NCI-H524 treated with DMSO at 0.1 percent for 48 hours (cell line): ENCODE measurements at places on chromosomes 5 and 9.

DNA sequence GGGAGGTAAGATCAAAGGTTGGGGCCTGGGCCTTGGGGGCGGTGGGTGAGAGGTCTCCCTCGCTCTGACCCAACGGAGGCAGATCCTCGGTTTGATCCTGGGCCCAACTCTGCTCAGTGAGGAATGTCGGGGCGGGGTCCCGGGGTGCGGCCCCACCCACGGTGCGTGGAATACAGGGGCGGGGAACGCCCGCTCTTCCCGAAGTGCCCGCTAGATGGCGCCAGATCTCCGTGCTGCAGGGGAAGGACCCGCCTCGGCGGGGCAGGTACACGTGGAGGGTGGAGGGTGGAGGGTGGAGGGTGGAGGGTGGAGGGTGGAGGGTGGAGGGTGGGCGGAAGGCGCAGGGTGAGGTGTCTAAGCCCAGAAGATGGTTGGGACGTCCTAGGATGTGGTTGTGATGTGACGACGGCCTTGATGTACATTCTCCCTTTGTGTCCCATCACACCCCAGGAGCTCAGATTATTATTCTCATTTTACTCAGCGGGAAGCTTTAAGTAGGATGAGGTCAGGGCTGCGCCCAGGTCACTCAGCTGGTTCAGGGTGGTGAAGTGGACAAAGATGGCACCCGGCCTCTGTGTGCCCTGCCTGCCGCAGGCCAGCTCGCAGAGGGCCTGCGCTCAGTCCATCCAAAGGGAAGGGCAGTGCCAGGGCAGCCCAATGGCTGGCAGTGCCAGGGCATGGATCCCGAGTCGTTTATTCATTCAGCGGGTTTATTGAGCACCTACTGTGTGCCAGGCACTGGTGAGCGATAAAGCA lies 9.4 kb upstream of the RPS14 start:
- no peak for DNase-seq

DNA sequence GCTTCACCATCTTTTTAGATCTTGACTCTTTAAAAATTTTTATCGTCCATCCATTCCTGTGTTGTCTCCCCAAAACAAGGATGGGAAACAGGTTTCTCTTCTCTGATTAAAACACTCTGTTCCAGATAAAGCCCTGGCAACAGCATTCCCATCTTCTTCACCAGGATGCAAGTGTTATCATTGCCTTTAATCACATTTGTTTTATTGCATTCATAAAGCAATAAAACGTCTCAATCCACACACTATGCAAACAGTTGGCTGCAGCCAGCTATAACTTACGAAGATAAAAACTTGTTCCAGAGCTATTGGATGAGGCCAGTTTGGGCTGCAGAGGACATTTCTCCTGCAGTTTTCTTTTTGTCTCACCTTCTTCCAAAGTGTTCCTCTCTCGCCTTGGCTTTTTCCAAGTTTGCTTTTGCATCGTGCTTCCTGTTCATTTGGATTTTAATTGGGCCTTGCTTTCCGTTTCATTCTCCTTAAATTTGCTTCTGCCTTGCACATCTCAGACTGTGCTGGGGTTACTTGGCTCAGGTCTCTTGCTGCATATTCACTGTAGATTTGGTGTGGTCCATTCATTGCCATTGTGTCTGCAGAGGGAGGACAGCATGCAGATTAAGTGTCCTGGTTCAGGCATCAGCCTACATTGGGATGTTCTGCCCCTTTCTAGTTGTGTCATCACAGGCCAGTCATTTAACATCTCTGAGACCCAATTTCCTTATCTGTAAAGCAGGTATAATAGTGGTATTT lies 136.5 kb upstream of the LIFR start:
- no peak for DNase-seq

DNA sequence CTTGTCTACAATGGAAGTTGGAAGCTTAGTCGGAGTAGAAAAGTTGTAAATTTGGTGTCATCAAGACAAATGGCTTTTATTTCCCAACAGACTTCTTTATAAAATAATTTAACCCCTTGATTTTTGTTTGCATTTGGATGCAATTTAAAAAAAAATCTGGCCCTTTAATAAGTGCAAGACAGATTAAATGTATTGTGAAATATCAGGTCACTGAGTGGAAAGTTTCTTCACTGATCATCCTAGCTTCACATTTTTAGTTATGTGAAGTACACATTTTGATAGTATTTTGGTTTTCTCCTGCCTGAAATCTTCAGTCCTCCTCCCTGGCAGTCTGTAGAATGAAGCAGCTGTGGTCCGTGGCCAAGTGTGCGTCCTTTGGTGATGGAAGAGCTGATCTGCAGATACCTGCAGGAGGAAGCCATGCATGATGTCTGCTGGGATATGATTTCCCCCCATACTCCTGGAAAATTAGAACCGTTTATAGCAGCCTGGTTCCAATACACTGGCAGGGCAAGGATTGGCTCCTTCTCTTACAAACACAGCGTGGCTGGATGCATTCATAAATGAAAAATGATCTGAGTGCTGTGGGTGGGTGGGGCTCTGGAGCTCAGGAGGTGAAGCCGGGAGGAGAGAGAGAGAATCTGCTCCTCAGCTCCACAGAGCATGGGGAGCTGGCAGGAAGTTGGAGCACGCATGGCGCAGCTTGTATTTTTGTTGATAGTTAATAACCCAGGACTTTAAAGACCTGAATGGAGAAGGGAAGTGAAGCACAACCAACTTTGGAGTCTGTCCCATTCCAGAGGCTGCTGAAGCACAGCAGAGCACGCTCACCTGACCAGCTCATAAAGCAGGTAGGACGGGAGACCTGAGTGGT lies 238.4 kb downstream of the GOLPH3 start:
- no peak for DNase-seq

- no peak for DNase-seq
Observed at GRCh38 chr5:147223948-147224791, 10.7 kb upstream of the STK32A start.

- DNase-seq, result no peak
Observed at GRCh38 chr5:107325866-107326265, 344.9 kb downstream of the EFNA5 start.

DNA sequence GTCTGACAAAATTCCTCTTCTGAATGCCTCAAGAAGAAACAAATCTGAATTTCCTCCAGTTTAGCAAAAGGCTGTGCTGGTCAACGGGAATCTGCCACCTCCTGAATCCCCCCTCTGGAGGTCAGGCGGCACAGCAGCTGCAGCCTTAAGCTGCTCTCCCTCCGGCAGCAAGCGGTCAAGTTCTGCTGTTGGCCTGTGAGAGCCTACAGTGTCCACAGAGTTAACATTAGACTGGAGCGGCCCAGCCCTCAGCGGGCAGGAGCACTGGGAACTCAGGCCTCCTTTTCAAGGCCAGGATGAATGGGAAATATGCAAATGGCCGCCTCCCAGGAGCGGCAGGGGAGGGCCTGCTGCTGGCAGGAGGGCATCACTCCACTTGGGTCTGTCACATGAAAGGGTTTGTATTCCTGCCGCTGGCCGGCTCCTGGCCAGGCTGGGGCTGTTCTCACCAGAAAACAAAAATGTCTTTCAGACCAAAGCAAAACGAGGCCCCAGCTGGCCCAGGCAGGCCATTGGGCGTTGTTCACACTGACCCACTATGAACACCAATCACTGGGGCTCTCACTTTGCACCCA lies 8.2 kb downstream of the ACSL6 start:
- DNase-seq, result no peak

DNA sequence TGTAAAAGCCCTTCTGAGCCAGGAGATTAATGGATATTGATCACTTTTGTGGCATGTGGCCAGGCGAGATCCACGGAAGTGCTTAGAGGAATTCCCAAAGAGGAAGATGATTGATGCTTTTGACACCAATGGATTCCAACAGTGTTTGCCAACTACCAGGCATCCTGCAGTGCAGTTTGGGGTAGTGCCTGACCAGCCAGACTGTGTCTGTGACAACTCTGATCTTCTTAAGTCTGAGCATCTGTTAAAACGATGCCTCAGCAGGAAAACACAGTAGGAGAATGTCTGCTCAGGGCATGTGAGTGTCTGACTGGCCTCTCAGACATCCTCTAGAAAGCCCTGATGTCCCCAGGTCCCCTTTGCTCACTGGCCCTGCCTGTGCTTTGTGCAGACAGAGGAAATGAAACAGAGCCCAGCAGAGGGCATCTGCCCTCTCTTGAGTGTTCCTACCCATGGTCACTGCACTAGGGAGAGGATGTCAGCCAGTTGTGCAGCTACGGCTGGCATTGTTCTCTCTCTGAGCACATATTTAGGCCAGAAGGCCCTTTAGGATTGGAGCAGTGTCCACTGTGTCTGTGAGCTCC lies 57.0 kb downstream of the TRPC7 start:
- no peak for DNase-seq

DNA sequence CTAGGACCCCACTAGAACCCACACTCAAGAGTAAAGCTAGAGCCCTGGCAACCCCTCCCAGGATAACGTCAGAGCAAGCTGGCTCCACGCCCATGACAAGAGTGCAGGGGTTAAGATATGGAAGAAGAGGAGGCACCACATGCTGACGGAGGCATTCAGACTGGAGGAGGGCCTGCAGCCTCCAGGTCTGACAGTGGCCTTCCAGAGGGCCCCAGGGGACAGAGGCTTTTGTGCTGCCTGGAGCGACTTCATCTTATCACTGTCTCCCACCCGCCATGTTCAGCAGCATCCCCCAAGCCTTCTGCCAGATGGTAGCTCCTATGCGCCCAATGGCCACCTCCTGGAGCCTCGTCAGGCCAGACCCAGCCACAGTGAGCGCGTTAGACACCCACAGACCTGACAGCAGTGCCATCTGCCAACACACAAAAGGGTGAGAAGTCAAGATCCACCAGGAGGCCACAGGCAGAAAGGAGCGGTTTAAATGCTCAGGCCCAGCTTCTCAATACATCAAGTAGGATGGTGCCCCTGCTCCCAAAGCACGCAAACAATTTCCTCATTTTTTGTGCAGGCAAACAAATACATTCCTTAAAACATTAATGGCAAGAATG lies 65.8 kb downstream of the C5orf15 start:
- peak; percentile 81 for DNase-seq

- no peak for DNase-seq
Observed at GRCh38 chr9:129608561-129609481, 12.1 kb downstream of the C9orf50 start.

GRCh38 chr5:30607301-30607894 lies 586.1 kb upstream of the CDH6 start:
- no peak for DNase-seq

GRCh38 chr9:37999588-38000189 lies 69.3 kb downstream of the SHB start:
- no peak for DNase-seq

GRCh38 chr5:4348423-4348822 lies 752.8 kb downstream of the IRX1 start:
- DNase-seq, result no peak

GRCh38 chr9:86679909-86680308 lies 267.4 kb downstream of the GAS1 start:
- no peak for DNase-seq

- no peak for DNase-seq
Observed at GRCh38 chr9:14405176-14405706, 91.3 kb upstream of the NFIB start.
